NCI-H146 (cell line): ENCODE measurements at places on chromosomes 2 and 18.

- DNase-seq: no peak
Measured at GRCh38 chr2:151262629-151263028, 966 bp upstream of the RBM43 start.

GRCh38 chr2:209334188-209335017 lies 89.4 kb upstream of the MAP2 start:
- DNase-seq: peak; percentile 70

- no peak for DNase-seq
Measured at GRCh38 chr18:26003356-26003755, 87.1 kb downstream of the SS18 start.

GRCh38 chr2:26126074-26126473 lies 46.8 kb upstream of the GAREM2 start:
- DNase-seq: no peak

- DNase-seq: no peak
Measured at GRCh38 chr2:234458466-234458865, 38.4 kb downstream of the ARL4C start.

DNA sequence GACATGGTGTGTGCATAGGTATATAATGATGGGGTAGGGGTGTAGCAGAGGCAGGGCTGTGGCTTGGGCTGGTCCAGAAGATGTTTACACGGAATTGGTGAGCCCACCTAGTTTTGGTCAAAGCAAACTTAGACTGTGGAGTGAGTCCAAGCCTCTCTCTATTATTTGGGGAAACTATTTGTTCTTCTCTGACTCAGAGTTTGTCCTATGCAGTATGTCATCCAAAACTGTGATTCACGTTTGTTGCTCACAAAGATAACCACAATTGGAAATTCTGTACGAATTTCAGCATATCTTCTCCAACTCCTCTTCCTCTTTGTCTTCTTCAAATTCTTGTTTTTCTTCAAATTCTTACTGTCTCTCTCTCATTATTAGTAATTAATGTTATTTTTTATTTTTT lies 292.9 kb downstream of the XIRP2 start:
- DNase-seq: no peak
